ENCODE measurements at places on chromosomes 13 and 19. TPM values are rescaled to one million over a fixed set of nuclear protein-coding genes. Genes with fewer than 3 reads are reported as not detected.

SMIM24 gene
- total RNA-seq: not detected

PPM1N gene
- total RNA-seq: 4.7 TPM

OVOL3 gene
- not detected for total RNA-seq

IRS2 gene
- 10.3 TPM for total RNA-seq

SLC17A7 gene
- 0.79 TPM for total RNA-seq

ZNF492 gene
- total RNA-seq: not detected

R3HDM4 gene
- total RNA-seq: 28.1 TPM

ZNF681 gene
- 3.7 TPM for total RNA-seq

EBI3 gene
- not detected for total RNA-seq

CASP14 gene
- total RNA-seq: 0.38 TPM

ZNF274 gene
- 23.6 TPM for total RNA-seq

GRIN2D gene
- total RNA-seq: 0.68 TPM

DNA sequence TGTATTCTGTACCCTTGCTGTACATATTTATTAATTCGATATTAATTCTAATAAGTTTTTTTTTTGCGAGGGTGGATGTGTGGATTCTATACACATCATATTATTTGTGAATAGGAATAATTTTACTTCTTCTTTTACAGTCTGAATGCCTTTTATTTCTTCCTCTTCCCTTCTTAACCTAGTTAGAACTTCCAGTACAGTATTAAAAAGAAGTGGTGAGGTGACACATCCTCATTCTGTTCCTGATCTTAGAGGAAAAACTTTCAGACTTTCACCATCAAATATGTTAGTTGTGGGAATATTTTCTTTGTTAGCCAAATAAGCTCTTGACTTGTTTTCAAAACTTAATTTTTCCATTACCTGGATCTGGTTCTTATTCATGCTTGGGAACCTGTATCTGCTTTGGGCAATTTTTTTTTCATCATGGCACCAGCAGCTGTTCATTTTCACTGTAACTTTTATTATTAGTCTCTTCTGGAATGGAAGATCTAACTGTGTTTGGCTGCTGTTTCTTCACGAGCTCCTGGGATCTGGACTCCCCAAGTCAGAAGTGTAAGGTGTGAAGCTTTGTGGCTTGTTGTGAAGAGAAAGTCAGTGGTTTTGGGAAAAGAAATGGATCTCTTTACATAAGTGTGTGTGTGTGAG is 33.1 kb downstream of the RGCC start:
- ATAC-seq: no peak

DNA sequence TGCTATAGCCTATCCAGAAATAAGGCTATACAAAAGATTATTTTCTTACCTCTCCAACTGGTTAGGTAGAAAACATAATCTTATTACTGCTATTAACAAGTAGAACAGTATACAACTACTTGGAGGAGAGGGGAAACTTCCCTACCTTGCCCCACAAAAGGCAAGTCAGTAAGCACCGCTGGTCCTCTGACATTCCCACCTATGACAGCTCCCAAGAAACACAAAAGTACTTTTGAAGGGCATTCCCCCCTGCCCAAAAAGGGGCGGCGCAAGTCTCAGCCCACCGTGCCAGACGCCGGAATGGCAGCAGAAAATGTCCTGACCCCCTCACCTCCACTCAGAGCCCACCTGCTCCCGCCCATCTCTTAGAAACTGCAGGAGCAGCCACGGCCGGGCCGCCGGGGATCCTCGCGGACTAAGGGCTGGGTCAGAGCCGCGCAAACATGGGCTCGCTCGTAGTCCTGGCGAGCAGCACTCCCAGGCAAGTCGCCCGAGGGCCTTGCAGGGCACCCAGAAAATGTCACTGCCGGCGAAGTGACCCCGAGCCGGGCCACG is 437 bp downstream of the SUCLA2 start:
- peak; percentile 62 for ATAC-seq

- no peak for ATAC-seq
These were observed 42.3 kb downstream of the ZNF493 start for GRCh38 chr19:21439201-21439751.

- no peak for ATAC-seq
These were observed 15.7 kb downstream of the TJP3 start for GRCh38 chr19:3723883-3724282.

GRCh38 chr13:99960663-99961311 is 10.8 kb downstream of the ZIC5 start:
- ATAC-seq: peak; percentile 26

- no peak for ATAC-seq
These were observed 169.5 kb upstream of the STARD13 start for GRCh38 chr13:33454844-33455705.

- no peak for ATAC-seq
These were observed 484.5 kb downstream of the SLITRK6 start for GRCh38 chr13:85314686-85315085.

GRCh38 chr13:46647512-46648065 is 94.6 kb downstream of the LRCH1 start:
- ATAC-seq: no peak

DNA sequence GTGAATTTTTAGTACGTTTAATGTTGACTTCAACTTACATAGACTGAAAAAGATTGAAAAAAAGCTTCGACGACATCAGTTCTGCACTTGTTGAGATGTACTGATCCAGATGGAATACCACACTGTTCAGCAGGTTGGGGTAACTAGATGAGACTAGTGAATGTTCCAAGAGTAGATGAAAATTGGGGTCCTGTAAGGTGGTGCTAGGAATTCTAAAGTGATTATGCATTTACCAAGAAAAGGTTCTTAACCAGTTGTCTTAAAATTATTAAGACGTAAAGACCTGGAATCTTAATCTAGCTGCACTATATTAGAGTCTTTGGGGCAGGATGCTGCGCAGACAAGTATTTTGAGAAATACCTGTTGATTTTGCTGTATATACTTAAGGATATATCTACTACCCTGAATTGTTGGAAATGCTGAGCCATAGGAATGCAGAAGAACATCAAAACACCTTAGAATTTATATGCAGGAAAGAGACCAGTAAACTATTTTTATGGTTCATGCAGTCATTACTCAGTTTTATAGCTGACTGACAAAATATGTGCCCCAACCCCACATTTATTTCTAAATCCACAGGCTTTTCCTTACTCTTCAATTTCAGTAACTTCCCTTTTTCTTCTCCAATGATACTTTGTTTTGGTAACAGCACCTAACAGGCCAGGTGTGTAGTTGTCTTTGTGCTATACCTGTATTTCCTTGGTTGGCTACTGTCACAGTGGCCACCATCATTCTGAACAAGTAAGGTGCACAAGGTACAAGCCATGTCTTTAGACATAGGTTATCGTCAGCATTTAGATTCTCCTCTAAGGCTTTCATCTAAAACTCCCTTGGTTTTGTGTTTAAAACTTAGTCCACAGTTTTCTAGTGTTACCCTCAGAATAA is 8.6 kb downstream of the MIR17HG start:
- ATAC-seq: no peak

DNA sequence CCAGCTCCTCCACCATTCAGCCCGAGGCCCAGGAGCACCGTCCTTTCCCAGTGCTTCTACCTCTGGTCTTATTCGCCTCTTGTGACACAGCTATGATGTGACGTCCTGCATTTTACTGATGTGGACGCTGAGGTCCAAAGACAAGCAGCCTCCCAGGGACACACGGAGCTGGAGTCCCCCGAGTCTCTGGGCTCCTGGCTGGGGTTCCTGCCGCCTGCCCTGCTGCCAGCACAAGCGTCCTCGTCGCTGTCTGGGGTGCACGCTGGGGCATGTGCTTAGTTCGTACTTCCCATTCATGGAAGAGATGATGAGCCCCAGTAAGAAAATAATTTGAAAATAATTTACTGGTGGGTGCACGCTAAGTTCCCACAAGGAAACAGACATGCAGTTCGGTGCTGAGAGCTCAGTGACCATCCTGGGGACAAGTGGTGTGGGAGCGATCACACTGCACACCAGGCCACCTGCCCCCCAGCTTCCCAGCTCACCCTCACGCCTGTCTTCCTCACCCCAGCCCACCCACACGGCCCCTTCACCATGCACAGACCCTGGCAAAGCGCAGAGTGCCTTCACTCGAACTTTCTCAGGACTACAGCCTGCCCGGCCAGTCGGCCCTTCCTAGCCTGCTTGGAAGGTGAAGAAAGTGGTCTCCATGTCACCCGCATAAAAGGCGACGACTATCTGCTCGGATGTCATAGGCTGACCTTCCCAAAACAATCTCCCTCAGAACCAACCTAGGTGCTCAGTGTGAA is 14.2 kb upstream of the CFAP97D2 start:
- ATAC-seq: no peak

GRCh38 chr13:45506811-45507210 is 42.1 kb downstream of the COG3 start:
- no peak for ATAC-seq

DNA sequence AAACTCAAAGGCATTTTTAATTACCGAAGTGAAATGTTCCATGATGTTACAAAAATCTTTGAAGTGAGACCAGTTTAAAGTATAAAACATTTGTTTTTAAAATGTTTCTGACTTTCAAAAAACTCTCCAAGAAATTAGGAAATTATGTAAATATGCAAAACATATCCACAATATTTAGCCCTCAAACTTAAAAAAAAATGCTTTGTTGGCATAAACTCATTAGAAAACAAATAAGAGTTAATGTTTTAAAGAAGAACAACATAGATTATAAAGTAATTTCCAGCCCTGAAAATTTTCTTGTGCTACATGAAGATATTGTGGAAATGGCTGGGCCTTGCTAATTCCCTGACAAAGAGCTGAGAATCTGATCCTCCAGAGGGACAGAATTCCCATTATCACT is 199.7 kb upstream of the STARD13 start:
- ATAC-seq: no peak

DNA sequence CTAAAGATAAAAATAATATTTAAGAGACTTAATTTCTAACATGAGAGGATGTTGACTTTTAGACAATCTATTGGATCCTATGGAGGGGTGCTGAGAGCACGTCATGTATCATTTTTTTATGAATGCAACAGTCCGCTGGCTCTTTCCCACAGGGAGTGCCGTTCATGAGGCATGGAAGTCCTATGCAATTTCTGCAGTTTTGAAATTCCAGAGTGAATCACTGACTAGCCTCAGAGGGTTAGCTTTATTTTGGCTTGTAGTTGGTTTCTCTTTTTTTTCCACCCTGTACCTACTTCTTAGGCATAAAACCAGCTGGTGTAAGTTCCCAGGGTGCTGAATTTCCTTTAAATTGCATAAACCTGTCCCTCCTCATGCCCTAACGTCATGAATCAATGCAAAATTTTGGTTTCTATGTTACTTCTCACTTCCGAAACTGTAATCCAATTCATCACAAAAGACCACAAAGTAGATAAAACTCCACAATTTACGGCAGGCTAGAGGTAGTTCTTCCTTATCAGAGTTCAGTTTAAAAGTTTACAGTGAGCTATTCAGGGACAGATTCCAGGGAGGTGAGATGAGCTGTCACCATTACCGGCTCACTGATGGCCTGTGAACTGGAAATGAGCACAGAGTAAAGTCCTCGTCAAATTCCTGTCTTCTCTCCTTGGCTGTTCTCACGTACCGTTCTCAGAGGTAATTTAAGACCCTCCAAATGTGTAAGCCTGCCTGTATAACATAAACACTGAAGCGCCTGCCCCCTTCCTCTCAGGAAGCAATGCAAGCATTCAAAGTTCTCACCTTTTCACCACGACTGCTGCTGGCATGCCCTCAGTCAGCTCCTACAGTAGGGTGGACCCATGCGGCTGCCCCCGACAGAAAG is 216.6 kb upstream of the SLC10A2 start:
- peak; percentile 82 for ATAC-seq

DNA sequence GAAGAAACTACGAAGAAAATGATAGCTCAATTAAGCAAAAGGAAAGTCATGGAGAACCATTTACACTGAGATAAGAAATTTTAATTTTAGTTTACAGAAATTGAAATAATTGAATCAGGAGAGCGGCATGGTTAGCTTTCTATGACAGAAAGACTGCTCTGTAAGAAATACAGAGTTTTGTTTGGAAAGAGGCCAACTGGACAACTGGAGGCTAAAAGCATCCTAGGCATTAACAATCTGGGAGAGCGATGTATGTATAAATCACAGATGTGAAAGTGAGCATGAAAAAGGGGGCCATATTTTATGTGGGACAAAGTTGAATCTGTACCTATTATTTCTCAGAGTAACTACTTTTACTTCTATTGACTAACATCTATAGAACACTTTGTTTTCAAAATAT is 1608.8 kb upstream of the PCDH20 start:
- peak; percentile 17 for ATAC-seq

DNA sequence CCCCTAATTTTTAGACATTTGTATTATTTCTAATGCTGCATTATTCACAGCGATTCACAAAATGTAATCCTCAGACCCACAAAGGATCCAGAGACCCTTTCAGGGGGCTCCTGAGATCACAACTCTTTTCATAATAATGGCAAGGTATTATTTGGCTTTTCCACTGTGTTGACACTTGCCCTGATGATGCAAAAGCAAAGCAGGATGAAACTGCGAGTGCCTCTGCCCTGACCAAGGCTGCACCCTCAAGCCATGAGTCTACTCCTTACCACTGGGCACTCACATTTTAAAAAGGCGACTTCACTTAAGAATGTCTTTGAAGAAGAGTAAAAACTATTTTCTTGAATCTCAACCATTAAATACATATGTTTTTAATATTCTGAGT is 11.4 kb downstream of the ELF1 start:
- ATAC-seq: no peak

DNA sequence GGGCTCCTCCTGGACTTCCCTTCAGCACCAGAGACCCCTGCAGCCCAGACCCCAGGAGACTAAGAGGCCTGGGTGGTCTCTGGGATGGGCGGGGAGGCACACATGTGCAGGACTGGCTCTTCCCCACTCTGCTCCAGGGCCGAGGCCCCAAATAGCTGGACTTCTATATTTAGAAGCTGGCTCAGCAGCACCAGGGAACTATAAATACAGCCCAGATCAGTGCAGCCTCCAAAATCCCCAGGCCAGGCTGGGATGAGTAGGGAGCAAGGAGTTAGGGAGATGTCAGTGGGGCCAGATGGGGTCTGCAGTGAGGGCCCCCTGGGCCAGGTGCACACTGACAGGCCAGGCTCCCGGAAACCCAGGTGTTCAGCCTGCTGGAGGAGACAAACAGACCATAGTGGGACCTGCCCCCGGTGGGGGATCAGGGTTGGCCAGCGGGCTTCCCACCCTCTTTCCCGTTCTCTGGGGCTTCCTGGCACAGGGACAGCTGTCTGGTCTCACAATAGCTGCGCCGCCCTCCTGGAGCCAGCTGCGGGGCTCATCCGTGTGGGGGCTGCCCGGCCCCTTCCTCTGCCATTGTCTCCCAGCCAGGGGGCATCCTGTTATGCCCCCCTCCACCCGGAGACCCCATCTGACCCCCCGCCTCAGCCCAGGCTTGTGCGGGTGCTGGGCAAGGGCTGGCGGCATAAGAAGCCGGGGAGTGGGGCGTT is 5.5 kb upstream of the ADGRE5 start:
- ATAC-seq: peak; percentile 21

Data from motor neuron (in vitro differentiated cells).